Activated T-helper 9 cell treated with anti-CD3 and anti-CD28 coated beads, Interleukin-2, amount 50 U/mL, for 16 hours (primary cell): ENCODE measurements at places on chromosomes 4 and X.

GRCh38 chrX:78496483-78496882, 162.6 kb downstream of the RTL3 start:
- DNase-seq, result no peak

- DNase-seq, result no peak
These were observed 18.6 kb downstream of the ZCCHC4 start for GRCh38 chr4:25330905-25331808.

DNA sequence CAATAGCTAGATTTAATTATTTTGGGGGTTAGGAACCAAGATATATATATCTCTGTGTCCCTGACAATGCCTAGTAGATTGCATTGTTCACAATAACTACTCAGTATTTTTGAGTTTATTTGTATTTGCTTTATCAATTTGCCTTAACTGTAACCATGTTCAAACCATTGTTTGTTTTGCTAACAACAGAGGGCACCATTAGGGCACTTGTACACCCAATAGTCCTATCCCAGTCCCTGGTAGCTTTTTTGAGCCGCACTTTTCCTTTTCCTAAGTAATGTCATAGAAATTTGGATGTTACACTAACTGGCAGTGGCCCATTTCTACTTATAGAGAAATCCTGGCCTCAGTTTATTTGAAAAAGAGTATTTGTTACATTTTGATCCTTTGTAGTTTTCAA, 575 bp upstream of the KLHL5 start:
- DNase-seq, result no peak

DNA sequence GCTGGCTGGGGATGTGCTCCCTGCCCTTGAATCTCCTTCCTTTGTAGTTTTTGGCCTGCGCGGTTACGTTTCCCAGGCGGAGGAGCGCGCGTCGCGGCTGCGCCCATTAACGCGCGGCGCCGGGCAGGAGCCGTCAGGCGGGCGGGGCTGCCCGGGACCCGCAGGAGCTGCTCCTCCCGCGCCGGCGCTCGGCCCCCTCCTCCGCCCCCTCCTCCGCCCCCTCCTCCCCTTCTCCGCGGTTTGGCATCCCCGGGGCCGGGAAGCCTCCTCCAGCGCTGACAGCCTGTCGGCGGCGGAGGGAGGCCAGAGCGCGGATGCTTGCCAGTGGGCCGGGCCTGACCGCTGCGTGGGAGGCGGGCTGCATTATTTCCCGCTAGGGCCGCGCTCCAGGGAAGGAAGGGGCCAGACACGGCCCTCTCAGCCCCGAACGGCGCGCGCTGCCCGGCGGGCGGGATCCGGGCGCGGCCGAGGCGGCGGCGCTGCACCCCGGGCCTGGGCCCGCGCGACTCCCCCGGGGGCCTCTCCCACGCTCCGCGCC, at the start of gene DCLK2:
Gene DCLK2 (plus strand): TSS at position 405 of the 538 bp plus-strand sequence. CDS start 583 bp downstream, outside the sequence.
- no peak for DNase-seq

- no peak for DNase-seq
These were observed 77.3 kb upstream of the LIMCH1 start for GRCh38 chr4:41460641-41461040.

- DNase-seq, result no peak
These were observed 170.7 kb upstream of the ZCCHC13 start for GRCh38 chrX:74133156-74133796.

- DNase-seq, result no peak
These were observed 43.5 kb downstream of the ABLIM2 start for GRCh38 chr4:8115203-8115520.

- no peak for DNase-seq
These were observed 13.3 kb downstream of the USP27X start for GRCh38 chrX:49892542-49892941.

DNA sequence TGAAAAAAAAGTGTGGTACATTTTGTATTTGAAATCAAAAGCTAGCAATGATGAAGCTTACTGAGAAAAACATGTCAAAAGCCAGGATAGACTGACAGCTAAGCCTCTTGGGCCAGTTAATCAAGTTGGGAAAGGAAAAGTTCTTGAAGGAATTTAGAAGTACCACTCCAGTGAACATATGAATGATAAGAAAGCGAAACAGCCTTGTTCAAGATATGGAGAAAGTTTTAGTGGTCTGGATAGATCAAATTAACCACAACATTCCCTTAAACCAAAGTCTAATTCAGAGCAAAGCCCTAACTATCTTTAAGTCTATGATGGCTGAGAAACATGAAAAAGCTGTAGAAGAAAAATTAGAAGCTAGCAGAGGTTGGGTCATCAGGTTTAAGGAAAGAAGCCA, 268.3 kb downstream of the PDHA2 start:
- DNase-seq, result no peak
